Effector memory CD8-positive, alpha-beta T cell (primary cell): ENCODE measurements at places on chromosomes 12 and 14.

DNA sequence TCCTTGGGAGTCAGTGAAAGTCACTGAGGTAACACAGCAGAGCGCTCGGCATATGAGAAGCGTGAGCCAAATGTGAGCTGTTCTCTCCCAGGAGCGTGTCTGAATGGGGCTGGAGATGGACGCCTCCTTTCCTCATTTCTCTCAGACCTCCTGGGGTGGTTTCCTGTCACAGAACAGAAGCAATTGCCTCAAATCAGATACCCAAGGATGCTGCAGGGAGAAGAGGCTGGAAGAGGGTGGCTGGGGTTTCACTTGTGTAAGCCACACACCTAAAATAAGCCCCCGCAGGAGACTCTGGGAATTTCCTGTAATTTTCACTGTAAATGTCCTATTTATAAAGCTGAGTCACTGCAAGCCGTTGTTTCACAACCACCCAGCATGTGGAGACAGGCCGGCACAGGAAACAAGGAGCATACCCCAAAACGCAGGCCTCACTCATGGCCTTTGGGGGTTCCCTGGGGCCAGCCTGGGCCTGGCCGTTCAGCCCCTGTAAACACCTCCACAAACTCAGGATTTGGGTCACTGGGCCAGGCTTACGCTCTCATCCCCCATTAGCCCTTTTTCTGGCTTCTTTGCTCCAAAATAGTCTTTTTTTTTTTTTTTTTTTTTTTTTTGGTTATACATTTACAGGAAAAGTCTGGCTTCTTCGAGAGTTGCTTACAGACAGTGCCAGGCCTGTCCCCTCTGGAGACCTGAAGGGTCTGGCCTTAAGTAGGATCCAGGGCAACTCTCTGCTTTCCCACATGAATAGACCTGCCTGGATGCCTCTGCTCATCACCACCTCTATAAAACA, 55.3 kb downstream of the VCPKMT start:
- peak; percentile 29 for DNase-seq

DNA sequence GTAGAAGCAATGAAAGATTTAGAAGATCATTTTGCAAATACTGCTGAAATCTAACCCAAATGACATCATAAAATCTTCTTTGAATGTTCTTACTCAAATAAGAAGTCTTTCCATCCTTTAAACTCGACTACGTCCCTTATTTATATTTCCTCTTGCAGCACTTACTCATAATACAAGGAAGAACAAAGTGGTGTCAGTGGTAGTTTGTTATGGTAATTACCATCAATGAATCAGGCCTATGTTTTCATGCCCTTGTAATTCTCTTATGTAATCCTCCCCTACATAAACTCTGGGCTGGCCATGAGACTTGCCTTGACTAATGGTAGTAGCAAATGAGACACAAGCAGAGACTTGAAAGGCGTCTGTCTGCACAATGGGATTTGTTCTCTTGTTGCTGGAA, 17.0 kb downstream of the EEA1 start:
- DNase-seq = no peak

- peak; percentile 76 for DNase-seq
Observed at GRCh38 chr12:120012067-120012621, 23.1 kb downstream of the BICDL1 start.

GRCh38 chr14:36617824-36618223, 35.4 kb upstream of the NKX2-8 start:
- DNase-seq = no peak

GRCh38 chr14:99676657-99677056, 7.4 kb upstream of the CYP46A1 start:
- no peak for DNase-seq

GRCh38 chr12:27316947-27317346, 15.7 kb upstream of the BMAL2 start:
- DNase-seq = no peak
